SHP77 (cell line): ENCODE measurements at places on chromosomes 5 and 9.

- no peak for DNase-seq
Observed at GRCh38 chr9:72129271-72130156, 19.7 kb upstream of the GDA start.

GRCh38 chr9:37899041-37899440 is 4.9 kb downstream of the SLC25A51 start:
- no peak for DNase-seq

DNA sequence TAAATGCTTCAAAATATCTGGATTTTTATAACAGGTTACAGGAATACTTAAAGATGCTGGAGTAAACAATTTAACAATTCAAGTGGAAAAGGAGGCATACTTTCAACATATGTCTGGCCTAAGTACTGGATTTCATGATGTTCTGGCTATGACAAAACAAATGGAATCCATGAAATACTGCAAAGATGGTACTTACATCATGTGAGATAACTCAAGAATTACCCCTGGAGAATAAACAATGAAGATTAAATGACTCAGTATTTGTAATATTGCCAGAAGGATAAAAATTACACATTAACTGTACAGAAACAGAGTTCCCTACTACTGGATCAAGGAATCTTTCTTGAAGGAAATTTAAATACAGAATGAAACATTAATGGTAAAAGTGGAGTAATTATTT is 35.6 kb downstream of the SLC30A5 start:
- DNase-seq = no peak

DNA sequence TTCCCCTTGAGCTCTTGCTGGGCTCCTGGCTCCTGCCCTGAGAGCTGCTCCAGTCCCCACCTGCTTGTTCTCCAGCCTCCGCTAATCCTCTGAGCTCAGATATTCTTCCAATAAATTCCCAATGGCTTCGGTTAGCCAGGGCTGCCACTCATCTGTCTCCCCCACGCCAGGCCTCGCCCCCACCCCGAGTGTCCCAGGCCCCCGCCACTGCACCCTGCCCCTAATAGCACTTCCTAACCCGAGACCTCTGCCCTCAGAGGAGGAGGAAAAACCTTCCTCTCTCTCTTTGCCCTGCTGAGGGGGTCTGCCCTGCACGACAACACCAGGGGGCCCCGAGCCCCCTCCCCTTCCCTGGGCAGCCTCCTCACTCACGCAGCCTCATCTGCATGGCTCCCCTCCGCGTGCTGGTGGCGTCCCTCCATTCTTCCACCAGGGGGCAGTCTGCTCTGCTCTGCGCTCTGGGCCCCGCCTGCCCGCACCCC is 5.4 kb upstream of the LCN15 start:
- no peak for DNase-seq

DNA sequence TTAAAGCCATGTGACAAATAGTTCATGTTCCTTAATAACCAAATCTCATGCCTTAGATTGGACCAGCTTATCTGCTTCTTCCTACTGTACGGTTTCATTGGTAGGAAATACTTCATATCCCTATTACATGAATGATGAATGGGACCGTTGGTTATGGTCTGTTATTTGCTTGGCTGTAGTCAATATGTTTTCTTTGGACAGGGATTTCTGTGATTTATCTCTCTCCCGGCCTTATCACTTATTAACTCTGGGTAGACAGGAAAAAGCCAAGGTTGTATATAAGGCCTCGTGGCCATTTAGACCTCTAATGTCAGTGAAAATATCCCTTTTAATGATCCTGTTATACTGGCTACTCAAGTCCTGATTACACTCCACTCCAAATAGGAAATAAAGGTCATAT is 330.6 kb downstream of the EBF1 start:
- DNase-seq = no peak

DNA sequence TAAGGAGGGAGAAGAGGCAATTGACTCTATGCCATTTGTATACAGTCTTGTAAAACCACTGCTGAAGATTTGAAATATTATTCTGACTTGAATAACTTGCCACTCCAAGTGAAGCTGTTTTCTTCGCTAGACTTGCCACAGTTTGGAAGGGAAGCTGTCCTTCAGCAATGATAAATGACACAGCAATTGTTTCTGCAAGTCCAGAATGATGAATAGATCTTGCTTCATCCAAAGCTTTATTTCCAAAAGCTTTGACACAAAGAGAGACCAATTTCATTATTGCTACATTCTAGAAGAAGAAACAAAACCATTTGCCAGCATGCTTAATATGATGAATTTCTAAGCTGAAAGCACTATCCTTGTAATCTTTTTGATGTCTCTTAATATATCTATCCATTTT is 73.7 kb downstream of the ZNF366 start:
- no peak for DNase-seq

DNA sequence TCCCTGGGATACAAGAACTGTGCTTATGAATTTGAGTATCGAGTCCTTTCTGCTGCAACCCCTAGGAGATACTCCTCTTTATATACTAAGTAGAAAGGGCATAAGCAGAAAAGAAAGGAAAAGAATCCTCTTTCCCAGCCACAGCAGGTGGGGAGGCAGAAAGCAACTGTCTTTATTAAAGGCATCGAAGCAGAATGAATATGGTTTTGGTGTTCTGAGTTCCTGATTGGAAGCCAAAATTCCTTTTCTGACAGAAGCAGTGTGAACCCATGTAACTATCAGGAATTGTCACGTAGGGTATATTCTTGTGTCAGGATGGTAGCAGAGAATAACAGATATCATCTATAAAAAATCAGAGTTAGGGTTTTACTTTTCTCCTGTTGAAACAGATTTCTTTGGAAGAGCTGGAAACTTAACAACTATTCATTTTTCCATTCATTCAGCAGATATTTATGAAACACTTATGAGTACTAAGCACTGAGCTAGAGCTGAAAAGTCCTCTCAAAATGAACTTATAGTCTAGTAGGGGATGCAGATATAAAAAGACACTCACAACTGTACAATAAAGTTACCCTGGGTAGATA is 96.5 kb upstream of the LHFPL2 start:
- DNase-seq = no peak

GRCh38 chr5:136014049-136015002 is 14.5 kb upstream of the TGFBI start:
- DNase-seq = no peak
